ENCODE measurements at places on chromosomes 7 and 10. TPM values are rescaled to one million over a fixed set of nuclear protein-coding genes. Genes with fewer than 3 reads are reported as not detected.

DNA sequence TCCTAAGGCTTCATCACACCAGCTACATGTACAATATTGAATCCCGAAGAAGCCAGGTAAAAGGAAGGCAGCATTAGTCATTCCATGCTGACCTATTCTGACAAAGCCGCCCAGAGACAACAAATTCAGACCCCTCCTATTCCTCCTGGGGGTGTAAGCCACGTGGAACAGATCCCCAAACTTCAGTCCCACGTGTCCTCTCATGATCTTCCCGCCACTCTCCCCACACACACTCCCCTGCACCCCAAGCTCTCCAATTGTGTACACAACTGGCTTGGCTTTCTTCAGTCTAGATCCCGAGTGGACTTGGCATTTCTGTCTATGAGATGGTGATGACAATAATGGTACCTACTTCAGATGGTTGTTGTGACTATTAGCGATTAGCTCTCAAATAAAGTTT is 8.6 kb downstream of the PDE6C start:
- no peak for DNase-seq

- peak; percentile 4 for DNase-seq
These were observed 193.8 kb downstream of the ABCA13 start for GRCh38 chr7:48365010-48365409.

DNA sequence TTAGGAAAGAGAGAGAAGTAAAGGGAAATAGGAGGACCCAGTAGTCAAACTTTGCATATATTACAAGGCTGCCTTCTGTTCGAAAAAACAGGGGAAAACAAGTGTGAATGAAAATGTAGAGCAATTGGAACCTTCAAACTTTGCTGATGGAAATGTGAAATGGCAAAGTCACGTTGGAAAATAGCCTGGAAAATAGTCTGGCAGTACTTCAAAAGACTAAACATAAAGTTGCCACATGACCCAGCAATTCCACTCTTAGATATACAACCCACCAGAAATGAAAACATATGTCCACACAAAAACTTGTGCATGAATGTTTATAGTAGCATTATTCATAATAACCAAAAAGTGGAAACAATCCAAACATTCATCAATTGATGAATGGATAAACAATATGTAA is 78.6 kb upstream of the IFRD1 start:
- DNase-seq = peak; percentile 17

- peak; percentile 66 for DNase-seq
These were observed 25.0 kb upstream of the TAX1BP1 start for GRCh38 chr7:27714831-27715444.

DNA sequence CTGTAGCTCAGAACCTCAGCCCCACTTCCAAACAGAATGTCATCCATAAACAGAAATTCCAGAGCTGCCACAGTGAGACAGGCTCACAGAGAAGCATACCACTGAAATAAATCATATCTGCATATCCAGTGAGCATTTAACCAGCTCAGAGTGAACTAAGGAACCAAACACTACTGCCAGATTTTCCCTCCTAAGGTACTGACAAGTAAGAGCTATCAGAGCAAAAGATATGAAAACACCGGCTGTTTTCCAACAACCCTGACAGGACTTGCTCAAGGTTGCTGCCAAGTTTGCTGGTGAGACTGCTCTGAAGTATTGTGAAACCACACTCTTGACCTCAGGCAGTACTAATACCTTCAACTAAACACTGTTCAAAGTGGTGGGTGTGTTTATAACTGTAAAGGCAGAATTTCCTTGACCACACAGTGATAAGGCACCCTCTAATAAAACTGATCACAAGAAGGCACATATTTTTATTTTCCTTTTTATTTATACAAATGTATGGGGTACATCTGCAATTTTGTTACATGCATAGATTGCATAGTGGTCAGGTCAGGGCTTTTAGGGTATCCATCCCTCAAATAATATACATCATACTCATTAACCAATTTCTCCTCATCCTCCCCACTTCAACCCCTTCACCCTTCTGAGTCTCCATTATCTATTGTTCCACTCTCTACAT is 18.3 kb downstream of the SGMS1 start:
- DNase-seq = peak; percentile 98

Gene PPP1R17
- not detected for total RNA-seq
